ENCODE measurements at places on chromosomes 4 and X.

GRCh38 chrX:40291553-40291952, 193.8 kb upstream of the BCOR start:
- DNase-seq: no peak

GRCh38 chr4:147034372-147034771, 88.7 kb upstream of the TTC29 start:
- no peak for DNase-seq

- no peak for DNase-seq
These were observed 46.3 kb upstream of the PCDH10 start for GRCh38 chr4:133102612-133103409.

GRCh38 chrX:84441143-84441542, 61.1 kb downstream of the HDX start:
- no peak for DNase-seq

- no peak for DNase-seq
These were observed 66.6 kb upstream of the FHL1 start for GRCh38 chrX:136080766-136081165.
